A549 treated with Mapracorat at 1 μM for 4 hours (cell line): ENCODE measurements at places on chromosomes 5 and 9. TPM values are rescaled to one million over a fixed set of nuclear protein-coding genes. Genes with fewer than 3 reads are reported as not detected.

TPRN gene
- total RNA-seq = 6.0 to 10.8 TPM (median 10.2 TPM) in 5 replicates

HK3 gene
- total RNA-seq = not detected in 5 replicates

GTF3C4 gene
- total RNA-seq = 16.1 to 19.2 TPM (median 17.9 TPM) in 5 replicates

RORB gene
- total RNA-seq = not detected in 5 replicates

FYB1 gene
- total RNA-seq = 10.3 to 15.1 TPM (median 12.8 TPM) in 5 replicates

CDH12 gene
- not detected in 5 replicates for total RNA-seq

FOXD4L5 gene
- total RNA-seq = 0.05 TPM in 1 of 5 replicates, not detected in the others

ACOT12 gene
- total RNA-seq = 0.23 TPM in 1 of 5 replicates, not detected in the others

CCDC192 gene
- not detected in 5 replicates for total RNA-seq

CER1 gene
- not detected in 5 replicates for total RNA-seq

MAMDC2 gene
- total RNA-seq = 0.20 to 0.35 TPM (median 0.31 TPM) in 5 replicates

SPATA31D4 gene
- total RNA-seq = not detected in 5 replicates

ZFP2 gene
- total RNA-seq = 0.08 TPM in 1 of 5 replicates, not detected in the others

FCN2 gene
- total RNA-seq = not detected in 5 replicates

SOX30 gene
- total RNA-seq = not detected in 5 replicates

BHMT2 gene
- total RNA-seq = not detected in 5 replicates

ADAMTSL2 gene
- not detected in 5 replicates for total RNA-seq

RPS23 gene
- total RNA-seq = 3,355 to 5,486 TPM (median 3,454 TPM) in 5 replicates

ANKRD34B gene
- 0.04 to 0.16 TPM (median 0.09 TPM) in 4 of 5 replicates, not detected in the other for total RNA-seq

ZCCHC7 gene
- total RNA-seq = 10.8 to 13.3 TPM (median 12.2 TPM) in 5 replicates

KCNIP1 gene
- total RNA-seq = not detected in 5 replicates

KIF4B gene
- total RNA-seq = 0.02 TPM in 1 of 5 replicates, not detected in the others

DOK3 gene
- 2.8 to 6.3 TPM (median 4.0 TPM) in 5 replicates for total RNA-seq

LCN9 gene
- not detected in 5 replicates for total RNA-seq

TICAM2 gene
- total RNA-seq = 0.93 to 1.6 TPM (median 1.1 TPM) in 5 replicates

ITK gene
- total RNA-seq = 0.05 TPM in 3 of 5 replicates, not detected in the others

KIF20A gene
- 37.7 to 49.8 TPM (median 43.8 TPM) in 5 replicates for total RNA-seq

LHX6 gene
- total RNA-seq = 1.9 to 2.4 TPM (median 2.1 TPM) in 5 replicates

TEX48 gene
- total RNA-seq = not detected in 5 replicates
